NCI-H1417 (cell line): ENCODE measurements at places on chromosomes 3 and 15.

- DNase-seq, result no peak
These were observed 38.0 kb upstream of the TKT start for GRCh38 chr3:53293867-53294266.

- no peak for DNase-seq
These were observed 809.9 kb downstream of the MCTP2 start for GRCh38 chr15:95041297-95041696.

- DNase-seq, result peak; percentile 56
These were observed 16.4 kb upstream of the SKIC8 start for GRCh38 chr15:78315686-78316282.

DNA sequence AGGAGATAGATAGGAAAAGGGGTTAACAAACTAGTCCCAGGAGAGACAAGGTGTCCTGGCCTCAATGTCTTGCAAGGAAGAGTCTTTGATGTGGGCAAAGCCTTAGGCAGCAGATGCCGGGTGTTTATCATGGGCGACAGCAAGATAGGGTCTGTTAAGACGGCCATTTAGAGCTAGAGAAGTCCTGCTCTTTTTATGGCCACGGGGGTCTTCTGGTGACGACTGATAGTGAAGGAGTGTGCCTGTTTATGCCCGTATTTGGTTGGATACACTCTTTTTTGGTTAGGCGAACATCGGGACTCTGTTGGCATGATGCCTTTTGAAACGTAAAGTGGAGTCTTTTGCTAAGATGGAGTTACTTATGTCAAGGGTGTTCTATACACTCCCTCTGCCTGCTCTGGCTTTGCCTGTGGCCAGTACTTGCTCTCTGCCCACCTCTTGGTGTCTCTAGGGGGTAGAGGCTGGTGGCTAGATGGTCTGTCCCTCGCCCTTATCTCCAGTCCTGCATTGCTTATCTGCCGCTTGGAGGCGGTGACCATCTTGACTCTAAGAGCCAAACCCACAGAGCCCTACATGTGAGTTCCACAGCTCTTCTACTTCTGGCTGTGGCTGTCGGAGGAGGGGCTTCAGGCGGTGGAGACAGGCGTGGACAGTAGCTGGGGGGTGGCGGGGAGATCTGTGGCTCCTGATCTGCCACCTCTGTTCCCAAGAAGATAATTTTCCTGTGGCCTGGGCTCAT lies 55.8 kb upstream of the ZBTB38 start:
- no peak for DNase-seq

DNA sequence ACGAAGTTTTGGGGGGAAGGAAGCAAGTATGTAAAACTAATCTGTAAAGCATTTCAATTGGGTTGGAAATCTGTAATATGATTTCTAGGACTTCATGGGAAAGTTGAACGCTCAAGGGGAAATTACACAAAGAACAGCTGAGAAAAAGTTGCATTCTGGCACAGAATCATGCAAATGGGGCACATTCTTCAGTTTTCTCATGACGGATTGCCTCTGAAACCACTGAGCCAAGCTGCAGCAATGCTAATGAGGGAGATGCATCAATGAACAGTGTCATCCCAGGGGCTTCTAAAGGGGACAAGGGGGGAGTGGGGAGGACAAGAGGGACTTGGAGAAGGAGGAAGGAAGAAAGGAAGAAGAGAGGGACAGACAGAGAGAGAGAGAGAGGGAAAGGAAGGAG lies 291.4 kb upstream of the ATP11B start:
- DNase-seq, result no peak

- peak; percentile 67 for DNase-seq
These were observed 503.5 kb downstream of the FGF12 start for GRCh38 chr3:192223815-192224214.

DNA sequence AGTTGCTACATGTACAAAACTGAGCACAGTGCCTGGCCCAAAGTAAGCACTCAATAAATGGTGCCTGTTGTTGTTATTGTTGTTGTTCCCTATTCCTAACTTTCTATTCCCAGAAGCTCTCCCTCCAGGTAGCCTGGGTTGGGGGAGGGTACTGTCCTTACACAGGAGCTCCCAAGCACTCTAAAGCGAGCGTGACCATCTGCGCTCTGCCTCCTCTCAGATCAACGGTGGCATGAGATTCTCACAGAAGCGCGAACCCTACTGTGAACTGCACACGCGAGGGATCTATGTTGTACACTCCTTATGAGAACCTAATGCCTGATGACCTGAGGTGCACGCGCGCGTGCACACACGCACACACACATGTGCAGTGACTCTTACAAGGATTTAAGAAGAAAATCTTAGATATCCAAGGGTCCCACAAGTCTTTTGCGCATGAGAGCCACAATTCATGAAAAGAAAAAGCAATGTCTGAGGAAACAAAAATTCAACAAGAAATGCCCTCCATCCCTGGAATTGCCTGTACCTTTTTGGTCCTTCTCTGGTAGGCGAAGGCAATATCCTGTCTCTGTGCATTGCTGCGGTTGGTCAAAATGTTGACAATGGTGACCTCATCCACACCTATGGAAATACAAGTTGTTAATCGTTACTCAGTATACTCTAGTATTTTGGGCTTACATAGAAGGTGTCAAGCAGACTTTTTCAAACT lies 33.7 kb downstream of the ANXA2 start:
- peak; percentile 44 for DNase-seq

GRCh38 chr3:69033470-69033869 lies 18.7 kb downstream of the TMF1 start:
- no peak for DNase-seq

DNA sequence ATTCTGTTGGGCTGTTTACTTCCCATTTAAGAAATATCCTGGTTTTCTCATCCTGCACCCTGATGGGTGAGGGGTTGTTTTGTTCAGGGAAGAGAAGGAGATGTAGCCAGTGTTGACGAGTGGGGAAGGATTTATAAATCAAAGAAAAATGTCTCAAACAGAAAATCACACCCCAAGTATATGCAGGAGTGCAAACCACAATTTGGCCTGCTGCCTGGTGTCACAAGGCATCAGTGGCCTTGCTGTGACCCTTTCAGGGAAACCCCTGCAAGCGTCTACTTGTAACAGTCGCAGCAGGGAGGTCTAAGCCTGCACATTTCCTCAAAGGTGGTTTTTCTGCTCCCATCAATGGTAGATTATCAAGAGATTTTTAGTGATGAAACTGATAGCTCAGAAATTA lies 132.6 kb upstream of the LRRN1 start:
- DNase-seq, result no peak

GRCh38 chr15:57527382-57528091 lies 64.2 kb upstream of the MYZAP start:
- DNase-seq, result peak; percentile 95

DNA sequence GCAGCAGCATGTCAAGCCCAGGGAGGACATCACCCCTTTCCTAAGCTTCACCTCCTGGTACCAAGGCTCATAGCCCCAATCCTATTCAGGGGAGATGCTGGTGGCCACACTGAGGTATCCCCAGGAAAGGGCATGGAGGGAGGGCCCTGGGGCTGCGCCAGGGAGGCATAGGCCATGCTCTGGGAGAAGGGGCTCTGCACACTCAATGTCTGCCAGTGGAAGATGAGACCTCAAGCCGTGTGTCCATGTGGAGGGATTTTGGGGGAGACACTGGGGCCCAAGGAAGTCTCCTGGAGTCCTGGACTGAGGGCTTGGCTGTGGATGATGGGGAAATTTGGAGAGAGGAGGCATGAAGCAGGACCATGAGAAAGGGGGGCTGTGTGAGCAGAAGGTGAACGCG lies 21.2 kb upstream of the PRR23E start:
- DNase-seq, result no peak

- no peak for DNase-seq
These were observed at the start of gene SLC49A4 for GRCh38 chr3:122794779-122795673. Gene SLC49A4 (plus strand): TSS chr3:122795069. CDS start chr3:122795193, 124 bp downstream.

- DNase-seq, result no peak
These were observed 11.5 kb downstream of the THAP10 start for GRCh38 chr15:70880781-70881180.

DNA sequence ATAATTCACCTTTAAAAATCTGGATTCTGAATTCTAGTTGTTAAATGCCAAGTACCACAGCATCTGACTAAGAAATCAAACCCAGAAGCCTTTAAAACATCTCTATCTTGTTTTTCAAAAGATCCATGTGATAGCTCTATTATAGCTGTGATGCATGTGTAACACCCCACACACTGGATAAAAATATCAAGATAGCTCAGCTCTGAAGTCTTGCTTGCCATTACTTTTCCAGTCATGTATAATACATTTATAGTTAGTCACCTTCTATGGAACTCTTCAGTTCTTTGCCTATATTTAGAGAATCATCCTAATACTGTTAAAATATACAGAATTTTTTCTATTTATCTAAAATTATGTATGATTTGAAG lies 11.6 kb downstream of the ARPP19 start:
- DNase-seq, result no peak

DNA sequence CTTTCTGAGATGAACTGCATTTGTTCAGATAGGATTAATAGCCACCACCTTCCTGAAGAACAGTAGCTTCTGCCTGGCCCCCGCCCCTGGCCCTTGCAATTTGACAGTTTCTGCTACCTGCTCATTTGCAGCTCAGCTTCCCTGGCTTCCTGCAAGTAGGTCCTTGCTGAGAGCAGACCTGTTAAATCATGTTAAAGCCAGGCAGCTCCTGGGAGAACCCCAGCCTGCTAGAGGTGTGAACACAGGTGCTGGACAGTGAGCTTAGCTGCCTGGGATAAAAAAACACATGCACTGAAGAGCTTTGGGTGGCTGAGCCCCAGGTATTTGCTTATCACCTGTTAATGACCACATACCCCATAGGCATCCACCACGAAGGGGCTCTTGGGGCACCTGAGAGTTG lies 143.4 kb downstream of the PTPRG start:
- peak; percentile 16 for DNase-seq
